Stimulated activated CD4-positive, alpha-beta T cell treated with anti-CD3 and anti-CD28 coated beads, Interleukin-4, amount 100 ng/mL, for 1 hour (primary cell): ENCODE measurements at places on chromosomes 13 and 19.
A peak's percentile ranks its signal among the peaks of the same experiment; 100 is the strongest.

GRCh38 chr13:20968745-20969144 lies 66.2 kb upstream of the XPO4 start:
- no peak for DNase-seq

DNA sequence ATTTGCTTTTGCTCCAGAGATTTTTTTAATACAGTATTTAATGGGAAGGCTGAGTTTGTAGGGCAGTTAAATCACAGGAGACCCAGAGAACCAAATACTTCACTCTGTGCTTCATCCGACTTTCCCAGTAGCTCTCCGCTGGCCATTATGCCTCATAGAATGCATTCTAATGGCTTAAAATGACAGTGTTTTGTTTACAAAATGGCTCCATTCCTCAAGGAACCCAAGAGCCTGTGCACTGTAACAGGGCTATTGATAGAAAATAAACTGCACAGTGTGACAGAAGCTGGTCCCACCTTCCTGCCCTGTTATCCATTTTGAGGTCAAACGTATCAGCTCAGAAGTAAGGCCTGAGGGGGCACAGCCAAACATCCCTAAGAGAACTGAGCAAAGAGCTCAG lies 136.5 kb downstream of the RAP2A start:
- no peak for DNase-seq

DNA sequence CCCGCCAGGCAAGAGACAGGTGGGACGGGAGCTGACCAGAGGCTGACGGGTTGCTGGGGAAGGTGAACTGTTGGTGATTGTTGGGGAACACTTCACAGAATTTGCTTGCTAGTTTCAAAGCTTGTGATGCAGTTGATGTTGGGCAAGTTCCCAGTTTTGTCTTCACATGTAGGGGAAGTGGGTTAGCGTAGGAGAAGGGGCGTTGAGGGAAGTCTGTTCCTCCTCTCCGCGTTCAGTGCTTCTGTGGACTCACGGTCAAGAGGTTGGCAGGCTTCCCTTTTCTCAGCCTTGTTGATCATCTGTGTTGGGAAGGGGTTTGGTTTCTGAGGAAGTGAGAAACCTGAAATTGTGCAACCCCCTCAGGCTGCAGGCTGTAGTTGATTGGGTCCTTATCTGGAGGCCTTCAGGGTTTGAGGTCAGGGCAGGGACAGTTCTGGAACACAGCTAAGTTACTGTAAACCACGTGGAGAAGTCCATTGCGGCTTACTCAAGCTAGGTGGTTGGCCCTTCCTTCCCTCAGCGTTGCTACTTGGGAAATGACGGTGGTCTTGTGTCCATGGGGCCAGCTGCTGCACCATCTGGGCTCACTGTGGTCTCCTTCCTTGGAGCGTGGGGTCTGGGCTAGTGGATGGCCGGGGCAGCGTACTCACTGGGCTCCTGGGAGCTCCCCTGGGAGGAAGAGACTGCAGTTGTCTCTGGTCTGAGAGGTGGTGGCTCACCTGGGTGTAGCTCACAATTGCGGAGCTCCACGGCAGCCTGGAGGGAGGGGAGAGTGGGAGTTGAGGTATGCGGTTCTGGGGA lies 7.5 kb downstream of the RPS9 start:
- peak; percentile 25 for DNase-seq

DNA sequence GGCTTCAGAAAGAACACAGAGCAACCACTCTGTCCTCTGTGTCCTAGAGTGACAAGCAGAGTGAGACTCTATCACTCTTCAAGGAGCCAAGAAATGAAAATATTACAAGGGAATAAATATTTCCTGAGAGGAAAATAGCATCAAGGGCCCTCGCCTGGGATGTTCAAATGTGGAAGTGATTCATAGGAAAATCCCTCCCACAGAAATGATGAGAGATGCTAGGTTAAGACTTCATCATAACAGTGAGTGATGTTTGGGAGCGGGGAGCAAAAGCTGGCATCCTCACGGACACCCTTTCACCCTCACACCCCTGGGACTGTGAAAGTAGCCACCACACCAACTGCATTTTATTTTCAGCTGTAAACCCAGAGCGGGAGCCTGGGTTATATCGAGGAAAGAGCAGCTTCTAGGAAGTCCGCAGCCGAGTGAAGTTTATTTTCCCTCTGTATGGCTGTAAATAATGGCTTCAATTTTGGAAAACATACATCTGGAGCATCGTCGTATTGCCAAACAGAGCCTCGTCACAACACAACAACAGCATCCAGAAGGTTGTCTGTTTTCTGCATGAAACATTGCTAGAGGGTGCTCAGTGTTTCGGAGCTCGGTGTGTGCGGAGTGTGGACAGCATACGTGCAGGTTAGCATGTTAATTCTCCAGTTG lies 54.8 kb downstream of the DLEU7 start:
- no peak for DNase-seq

GRCh38 chr13:32073180-32073864 lies 41.7 kb downstream of the FRY start:
- no peak for DNase-seq

DNA sequence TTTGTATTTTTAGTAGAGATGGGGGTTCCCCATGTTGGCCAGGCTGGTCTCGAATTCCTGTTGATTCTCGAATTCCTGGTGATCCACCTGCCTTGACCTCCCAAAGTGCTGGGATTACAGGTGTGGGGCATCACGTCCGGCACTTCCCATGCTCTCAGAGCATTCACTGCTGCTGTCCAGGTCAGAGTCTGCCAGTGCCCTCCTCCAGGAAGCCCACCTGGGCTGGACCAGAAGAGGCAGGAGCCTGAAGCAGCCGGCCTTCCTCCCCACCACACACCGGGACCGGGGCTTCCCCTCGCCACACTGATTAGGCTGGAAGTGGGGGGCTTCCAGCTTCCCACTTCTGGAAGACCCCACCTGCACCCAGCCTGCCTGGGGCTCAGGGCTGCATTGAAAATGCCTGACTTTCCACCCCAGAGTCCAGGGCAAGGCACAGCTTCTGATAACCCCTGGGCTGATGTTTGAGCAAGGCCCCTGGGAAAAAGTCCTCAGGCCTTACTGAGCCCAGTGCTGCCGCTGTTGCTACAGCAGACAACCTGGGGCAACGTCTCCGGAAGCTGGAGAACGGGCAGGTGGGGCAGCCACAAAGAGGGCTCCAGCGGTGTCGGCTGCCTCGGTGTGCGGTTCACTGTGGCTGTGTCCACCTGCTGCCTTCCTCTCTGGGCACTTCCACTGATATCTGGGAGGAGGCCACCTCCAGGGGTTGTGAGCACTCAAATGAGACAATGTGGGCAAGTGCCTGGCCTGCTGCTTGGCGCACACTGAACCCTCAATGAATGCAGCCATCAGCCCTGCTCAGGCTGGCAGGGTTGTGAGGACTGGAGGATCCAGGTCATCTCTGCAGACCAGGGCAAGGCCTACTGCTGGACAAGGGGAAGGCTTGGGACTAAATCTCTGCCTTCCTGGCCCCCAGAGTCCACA lies 22.6 kb downstream of the CEBPA start:
- no peak for DNase-seq

DNA sequence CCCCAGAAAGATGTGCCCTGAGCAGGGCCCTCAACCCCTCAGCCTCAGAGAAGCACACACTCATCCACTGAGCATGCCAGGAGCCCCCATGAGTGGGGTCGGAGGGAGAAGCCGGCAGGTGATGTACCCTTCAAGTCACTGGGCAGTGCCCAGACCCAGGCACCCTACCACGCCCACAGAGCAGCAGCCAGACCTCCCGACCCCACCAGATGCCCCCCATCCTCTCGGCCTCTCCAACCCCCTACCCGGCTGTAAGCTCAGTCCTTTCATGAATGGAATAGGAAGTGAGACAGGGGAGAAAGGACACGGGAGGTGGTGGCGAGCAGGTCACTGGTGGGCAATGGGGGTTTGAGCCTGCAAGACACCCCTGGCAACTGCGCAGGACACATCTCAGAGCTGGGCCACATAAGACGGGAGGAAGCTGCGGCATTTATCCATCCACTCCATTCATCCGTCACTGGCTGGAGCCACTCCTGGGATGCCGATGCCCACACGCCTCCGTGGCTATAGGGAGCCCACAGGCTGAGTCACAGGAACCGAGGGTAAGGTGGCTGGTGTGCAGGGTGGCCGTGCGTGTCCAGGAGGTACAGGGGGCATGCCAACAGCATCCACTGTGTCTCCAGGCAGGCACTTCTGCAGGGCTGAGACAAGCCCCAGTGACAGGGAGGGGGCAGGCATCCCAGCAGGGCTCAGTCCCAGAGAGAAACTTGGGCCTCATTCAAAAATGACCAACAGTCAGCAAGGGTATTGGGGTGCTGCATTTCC lies 23.8 kb upstream of the VSTM2B start:
- DNase-seq = no peak

DNA sequence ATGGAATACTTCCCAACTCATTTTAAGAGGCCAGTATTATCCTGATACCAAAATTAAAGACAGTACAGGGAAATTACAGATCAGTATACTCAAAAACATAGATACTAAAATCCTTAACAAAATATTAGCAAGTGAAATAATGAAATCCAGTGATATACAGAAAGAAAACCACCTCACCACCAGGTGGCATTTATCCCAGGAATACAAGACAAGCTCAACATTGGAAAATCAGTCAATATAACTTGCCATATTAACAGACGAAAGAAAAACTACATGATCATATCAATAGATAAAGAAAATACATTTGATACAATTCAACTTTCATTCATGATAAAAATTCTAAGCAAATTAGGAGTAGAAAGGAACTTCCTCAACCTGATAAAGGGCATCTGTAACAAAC lies 6.7 kb upstream of the GNA15 start:
- DNase-seq = no peak

GRCh38 chr13:94707400-94708021 lies 4.8 kb downstream of the SOX21 start:
- DNase-seq = no peak

- DNase-seq = no peak
Measured at GRCh38 chr19:12034198-12034597, 1.3 kb downstream of the ZNF433 start.

DNA sequence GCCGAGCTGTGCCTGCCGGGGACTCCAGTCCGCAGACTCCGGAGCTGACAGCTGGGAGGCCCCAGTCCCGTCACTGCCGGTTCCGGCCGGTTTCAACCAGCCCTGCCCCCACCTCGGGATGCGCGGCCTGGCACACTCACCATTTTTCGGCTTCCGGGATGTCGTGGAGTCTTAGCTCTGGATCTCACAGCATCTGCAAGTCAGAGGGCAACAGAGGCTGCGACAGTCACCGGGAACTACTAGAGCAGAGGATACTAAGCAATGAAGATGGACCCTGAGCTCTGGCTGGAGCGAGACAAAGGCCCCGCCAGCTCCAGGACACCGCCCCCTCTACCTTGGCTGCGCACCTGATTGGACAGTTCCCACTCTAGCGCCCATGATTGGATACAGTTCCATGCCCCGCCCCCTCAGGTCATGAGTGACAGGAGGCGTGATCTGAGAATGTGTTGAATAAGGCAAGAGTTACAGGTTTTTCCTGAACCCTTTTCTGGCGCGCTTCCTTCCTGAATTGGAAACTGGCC lies at the start of gene ZNF682:
Gene ZNF682, minus strand, starts transcription at position 303 of the 521 bp plus-strand sequence. Its CDS starts 160 bp downstream, at position 143.
- DNase-seq = peak; percentile 93

DNA sequence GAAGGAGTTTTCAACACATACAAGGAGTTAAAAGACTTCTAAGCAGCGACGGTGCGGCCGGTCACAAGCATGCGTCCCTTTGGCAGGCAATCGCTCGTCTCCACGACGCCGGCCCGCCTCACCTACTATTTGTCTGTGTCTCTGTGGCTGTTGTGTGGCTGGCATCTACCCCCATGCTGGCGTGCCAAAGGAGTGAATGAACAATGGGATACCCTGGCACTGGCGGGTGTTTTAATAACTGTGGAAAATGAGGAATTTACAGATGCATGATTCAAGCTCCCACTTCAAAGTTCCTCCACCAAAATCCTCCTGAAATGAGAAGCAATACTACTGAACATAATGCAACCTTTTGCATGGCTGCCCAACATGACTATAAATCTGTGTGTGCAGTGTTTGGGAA lies 176.6 kb downstream of the KLF5 start:
- DNase-seq = no peak

DNA sequence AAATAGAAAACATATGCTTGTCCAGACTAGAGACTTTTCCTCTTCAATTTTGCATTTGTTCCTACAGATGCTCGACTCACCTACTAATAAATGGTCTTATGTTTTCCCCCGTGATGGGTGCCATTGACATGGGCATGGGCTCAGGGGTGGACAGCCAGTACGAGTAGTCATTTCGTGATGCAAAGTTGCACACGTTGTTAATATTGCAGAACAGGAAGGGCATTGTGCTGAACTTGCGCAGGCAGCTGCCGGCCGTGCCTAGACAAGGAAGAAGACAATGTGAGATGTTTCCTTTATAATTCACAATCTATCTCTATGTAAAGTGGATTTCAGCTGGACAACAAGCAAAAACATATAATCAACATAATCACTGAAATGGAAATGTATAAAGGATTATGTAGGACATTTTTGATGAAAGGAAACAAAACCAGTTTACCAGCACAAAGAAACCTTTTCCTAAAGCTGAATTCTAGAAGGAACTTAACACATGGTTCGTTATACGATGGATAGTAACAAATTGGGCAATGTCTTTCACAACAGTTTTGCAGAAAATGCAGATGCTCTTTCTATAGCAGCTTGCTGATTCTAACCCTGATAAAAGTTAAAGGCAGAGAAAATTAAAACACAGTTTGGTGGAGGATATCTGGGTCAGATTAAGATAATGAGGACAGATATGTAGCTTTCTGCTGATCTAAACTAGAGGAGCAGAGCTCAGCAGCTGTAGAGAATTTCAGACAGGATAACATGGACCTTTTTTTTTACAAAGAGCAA lies 145.7 kb downstream of the COL4A1 start:
- no peak for DNase-seq

DNA sequence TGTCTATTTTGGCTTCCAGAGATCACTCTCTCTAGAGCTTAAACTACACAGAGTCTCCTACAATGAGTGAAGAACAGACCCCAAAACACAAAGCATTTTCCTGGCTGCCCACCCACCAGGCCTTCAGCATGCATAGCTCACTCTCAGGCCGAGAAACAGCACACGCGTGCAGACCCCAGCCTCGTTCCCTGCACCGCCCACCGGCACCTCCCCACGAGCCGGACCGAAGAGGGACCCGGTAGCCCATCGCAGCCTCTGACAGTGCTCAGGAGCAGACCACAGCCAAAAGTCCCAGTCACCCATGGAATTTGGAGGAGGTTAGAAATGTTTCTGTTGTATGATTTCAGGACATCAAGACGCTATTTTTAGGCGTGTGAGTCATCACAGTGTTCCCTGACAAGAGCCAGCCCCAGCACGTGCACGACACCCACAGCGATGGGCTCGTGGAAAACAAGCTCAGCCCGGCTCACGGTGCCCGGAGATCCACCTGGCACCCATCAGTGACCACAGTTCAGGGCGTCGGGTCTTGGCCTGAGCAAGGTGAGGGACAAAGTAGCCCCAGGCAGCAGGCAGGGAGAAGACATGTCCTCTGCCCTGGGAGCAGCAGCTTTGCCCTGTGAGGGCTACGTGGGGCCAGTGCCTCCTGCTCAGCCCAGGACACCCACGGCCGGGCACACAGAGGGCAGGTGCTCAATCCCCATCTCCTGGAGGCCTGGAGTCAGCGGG lies 50.1 kb upstream of the SPACA7 start:
- DNase-seq = no peak
